ENCODE measurements at places on chromosomes 16 and 17.

DNA sequence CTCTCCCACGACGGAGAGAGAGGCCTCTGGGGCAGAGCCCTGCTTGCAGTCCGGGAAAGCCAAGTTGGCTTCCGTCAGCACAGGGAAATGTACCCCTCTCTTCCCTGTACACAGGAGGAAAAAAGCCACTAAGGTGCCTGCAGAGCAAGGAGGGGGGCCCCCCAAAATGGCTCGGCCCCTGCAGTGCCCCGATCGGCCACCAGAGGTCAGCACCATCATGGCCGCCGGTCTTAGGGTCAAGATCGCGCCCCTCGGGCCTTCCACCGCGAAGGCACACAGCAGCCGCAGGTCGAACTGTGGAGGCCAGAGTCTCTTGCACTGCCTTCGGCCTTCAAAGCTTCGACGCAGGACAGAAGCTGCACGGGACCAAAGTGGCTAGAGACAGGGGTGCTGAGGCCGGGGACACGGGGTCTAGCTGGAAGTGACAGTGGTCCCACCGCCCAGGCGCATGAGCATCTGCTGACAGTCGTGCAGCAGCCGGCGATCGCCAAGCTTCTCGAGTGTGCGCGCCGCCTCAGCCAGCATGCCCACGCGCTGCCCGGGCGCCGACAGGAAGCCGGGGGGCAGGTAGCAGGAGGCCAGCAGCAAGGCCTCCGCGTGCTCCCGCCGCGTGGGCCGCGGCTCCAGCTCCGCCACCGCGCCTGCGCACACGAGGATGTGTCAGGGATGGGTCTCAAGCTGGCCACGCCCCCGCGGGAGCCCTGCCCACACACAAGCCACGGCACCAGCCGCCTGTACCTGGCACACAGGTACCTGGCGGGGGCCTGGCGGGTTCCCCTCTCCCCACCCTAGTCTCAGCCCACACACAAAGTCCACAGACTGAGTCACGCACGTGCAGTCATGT lies 24.4 kb downstream of the SREBF1 start:
- peak; percentile 52 for DNase-seq

DNA sequence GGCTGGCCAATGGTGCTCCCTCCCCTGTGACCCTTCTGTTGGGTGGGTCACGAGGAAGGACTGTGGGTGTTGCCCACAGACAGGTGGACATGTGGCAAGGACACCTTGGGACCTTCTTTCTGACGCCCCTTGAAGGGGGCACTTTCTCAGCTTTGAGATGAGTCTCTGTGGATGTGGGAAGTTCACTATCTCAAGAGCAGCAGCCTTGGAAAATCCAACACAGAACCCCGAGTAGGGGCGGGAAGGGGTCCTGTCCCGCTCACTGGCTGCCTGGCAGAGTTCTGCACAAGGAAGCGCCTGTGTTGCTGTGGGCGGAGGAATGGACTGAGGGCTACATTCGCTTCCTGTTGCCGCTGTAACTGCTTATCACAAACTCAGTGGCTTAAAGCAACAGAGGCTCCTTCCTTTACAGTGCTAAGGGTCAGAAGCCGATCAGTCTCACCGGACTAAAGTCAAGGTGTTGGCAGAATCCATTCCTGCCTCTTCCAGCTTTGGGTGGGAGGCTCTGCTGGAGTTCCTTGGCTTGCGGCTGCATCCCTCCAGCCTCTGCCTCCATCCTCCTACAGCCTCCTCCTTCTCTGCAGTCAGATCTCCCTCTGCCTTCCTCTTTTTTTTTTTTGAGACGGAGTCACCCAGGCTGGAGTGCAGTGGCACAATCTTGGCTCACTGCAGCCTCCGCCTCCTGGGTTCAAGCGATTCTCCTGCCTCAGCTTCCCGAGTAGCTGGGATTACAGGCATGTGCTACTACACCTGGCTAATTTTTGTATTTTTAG lies 305.2 kb downstream of the SEC14L1 start:
- DNase-seq = no peak

- DNase-seq = peak; percentile 6
Observed at GRCh38 chr16:11742093-11742535, 543 bp downstream of the TXNDC11 start.

- DNase-seq = no peak
Observed at GRCh38 chr17:66714046-66715023, 120.6 kb upstream of the CACNG5 start.

GRCh38 chr16:21236831-21237230 lies 3.3 kb downstream of the ANKS4B start:
- DNase-seq = no peak

DNA sequence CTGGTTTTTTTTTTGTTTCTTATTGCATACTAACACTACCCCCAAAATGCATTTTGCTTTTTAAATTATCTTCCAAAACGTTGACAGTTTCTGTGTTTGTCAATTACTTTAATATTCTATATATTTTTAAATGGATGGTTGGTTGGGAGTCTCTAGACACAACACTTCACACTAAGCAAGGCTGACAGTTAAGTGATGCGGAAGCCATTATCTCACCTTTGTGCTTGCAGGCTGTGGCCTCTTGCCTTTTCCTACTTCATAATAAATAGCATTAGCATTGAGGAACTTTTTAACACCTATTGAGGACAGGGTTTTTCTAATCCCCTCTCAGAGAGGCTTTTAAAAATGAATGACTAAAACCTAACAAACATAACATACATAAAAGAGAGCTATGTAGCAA lies 280.8 kb upstream of the TBX2 start:
- DNase-seq = no peak

GRCh38 chr16:73545755-73546154 lies 497.8 kb upstream of the ZFHX3 start:
- DNase-seq = no peak

GRCh38 chr17:364308-364707 lies 11.7 kb upstream of the RPH3AL start:
- DNase-seq = no peak

- DNase-seq = no peak
Observed at GRCh38 chr17:76155988-76156661, 15.1 kb upstream of the FOXJ1 start.

DNA sequence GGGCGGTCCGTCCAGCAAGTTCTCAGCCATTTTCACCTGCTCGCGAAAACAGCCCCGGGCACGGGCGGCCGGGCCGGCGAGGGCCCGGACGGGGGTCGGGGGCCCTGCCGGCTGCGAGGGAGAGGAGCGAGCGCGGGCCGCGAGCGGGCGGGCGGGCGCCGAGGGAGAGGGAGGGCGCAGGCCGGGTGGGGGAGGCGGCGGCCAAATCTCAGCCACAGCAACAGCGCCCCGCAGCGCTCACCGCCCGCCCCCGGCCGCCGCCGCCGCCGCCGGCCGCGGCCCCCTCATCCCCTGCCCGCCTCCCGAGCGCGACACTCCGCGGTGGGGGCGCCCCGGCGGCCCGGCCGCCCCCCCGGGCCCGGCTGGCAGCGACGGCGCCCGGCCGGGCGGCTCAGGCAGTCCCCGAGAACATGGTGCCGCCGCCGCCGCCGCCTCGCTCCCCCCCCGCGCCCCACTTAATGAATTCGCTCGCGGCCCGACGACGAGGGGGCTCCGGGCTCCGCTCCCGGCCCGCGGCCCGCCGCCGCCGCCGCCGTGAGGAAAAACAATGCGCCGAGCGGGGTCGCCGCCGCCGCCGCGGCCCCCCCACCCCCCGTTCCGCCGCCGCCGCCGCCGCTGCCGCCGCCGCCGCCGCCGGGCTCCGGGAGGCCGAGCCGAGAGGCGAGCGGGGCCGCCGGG lies 487 bp downstream of the CREBBP start:
- peak; percentile 38 for DNase-seq

DNA sequence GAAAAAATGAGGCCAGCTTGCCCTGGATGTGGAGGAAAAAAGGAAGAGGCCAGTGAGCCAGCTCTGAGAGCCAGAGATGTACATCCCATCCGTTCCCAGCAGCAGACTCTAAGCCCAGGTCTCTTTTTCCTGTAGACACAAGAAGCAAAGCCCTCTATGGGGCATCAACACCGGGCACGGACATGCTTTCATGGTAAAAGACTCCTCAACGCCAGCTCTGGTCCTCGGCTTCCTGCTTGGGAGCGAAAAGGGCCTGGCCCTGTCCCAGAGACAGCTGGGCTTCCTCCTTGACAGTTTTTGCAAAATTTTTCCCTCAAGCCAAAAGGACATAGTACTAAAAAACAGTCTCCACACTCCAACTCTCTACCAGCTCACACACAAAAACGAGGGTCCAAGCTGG lies 27.1 kb downstream of the PELP1 start:
- no peak for DNase-seq

DNA sequence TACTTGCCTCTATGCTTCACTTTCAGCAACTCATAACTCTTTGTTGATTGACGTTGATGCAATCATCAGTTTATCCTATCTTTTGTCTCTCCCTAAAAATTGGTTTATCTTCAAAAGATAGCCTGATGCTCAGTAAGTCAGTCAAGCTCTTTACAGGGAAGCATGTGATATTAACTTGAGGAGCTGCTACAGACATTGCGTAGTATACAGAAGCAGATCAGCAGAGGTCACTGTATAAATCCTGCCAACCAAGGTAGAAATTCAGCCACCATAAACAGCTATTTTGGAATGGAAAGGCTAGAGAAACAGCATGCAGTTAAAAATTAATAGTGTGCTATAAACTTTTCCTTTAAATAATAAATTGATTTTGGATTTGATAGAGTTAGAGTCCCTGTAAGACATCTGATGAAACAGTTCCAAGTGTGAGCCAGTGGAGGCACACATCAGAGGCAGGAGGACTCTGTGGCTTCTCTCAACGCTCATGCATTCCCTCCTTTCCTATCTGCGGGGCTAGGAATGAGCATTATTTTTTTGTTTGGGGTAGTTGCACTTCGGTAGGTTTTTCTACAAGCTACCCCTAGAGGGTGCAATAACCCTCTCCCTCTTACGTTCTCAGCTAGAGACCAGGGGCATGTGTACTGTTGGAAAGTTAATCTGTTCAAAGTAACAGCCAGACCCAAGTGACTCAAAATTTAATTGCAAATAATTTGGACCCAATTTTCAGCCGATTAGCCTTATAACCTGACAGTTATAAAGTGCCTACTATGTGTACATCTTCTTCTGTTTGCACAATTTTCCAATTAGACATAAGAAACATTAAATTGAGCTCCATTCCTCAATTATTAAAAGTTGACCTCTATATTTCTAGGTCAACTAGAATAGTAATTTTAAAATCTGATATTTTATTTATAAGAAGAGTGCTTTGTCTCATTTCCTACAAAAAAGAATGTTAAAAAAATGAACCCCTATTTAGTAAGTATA lies 647.7 kb upstream of the SOX9 start:
- no peak for DNase-seq

GRCh38 chr17:70098030-70098429 lies 23.0 kb downstream of the KCNJ16 start:
- DNase-seq = no peak

- no peak for DNase-seq
Observed at GRCh38 chr16:63717806-63718205, 1404.1 kb downstream of the CDH11 start.

GRCh38 chr17:1273492-1274244 lies 3.4 kb downstream of the BHLHA9 start:
- no peak for DNase-seq

- DNase-seq = no peak
Observed at GRCh38 chr16:2769675-2770056, 7.4 kb downstream of the ELOB start.

DNA sequence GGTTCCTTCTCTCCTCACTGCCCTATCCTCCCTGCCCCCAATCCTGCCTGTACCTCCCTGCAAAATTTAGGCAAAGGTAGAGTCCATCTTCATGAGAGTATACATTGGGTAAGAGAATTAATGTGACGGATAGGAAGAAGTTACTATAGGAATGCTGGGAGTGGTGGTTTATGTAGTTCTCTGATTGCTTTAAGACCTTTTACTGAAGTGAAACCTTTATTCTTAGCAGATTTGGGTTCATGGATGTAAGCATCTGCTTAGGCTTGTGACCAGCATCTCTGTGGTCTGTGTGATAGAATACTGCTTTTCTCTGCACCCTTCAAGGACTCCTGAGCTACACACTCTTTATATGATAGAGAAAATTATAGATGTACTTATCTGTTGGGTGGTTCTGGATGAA lies 127.3 kb downstream of the PRKCA start:
- DNase-seq = no peak

GRCh38 chr16:11257131-11257938 lies 1.3 kb upstream of the SOCS1 start:
- no peak for DNase-seq

- no peak for DNase-seq
Observed at GRCh38 chr16:10808218-10808617, 10.4 kb downstream of the TVP23A start.

DNA sequence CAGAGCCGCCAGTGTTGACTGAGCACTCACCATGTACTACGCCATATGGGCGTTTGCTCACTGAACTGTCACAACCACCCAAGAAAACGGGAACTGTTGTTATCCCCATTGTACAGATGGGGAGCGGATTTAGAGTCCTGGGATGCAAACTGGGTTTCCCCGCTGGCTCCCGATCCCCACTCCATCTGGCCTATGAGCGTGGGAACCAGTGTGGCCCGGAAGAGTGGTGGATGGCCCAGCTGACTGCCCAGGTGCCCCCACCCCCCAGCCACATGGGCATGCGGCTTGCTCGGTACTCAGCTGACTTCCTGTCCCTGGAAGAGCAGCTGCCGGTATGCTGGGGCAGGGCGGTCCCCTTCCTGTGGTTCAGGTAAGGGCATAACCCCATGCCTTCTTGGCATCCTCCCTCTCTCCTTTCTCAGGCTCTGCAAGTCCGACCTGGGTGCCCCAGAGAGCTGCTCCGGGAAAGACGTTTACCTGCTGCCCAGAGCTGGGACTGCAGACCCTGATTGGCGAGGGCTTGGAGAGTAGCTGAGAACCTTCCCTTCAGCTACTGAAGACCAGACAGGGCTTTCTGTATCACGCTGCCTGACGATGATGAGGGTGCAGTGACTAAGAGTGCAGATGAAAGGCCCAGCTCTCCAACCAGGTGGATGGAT lies 16.2 kb downstream of the SOCS3 start:
- DNase-seq = no peak

DNA sequence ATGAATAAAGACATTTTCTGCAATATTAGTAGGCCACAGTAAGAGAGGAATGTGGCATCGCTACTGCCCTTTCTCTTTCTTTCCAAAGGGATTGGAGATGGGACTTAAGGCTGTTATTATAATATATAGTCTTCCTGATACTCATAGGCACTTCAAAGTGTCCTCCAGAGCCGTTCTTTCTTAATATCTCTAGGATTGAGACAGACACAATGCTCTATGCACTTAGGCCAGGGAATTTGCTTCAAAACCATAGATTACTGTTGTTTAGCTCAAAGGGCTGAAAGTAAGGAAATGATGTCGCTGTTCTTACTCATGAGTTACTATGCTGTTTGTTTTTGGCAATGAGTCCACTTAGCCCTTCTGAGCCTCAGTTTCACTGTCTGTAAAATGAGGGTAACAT lies 590.5 kb downstream of the CDH11 start:
- DNase-seq = no peak

GRCh38 chr16:56777482-56777881 lies 47.6 kb downstream of the NUP93 start:
- DNase-seq = no peak
